HL-60 (cell line): ENCODE measurements at places on chromosomes 16 and 17.

DNA sequence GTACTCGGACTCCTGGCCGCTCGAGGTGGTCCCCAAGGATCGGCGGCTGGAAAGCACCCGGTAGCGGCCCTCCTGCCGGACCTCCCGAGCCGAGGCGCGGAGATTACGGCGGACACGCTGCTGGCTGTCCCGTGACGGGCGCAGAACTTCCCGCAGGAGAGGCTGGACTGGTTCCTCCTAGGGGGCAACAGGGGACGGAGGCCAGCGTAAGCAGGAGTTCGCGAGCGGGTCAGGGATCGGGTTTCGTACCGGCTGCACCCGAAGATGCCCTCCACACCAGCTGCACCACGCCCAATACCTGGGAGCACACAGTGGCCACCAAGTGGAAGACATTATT is 341 bp downstream of the SLC7A6OS start:
- DNase-seq = no peak

DNA sequence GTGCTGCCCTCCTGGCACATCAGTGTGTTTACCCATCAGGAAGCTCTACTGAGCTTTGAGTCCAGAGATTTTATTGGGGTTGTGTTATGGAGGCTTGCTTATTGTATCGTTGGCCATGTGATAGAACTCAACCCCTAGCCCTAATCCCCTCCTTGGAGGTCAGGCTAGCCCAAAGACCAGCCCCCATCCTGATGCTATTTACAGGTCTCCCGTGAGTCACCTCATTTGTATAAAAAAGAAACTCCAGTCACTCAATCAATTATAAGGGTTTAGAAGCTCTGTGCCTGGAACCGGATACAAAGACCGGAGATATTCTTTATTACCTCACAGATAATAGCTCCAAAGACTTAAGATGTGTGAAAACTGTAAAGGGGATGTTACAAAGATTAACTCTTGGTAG is 405.9 kb downstream of the CNTNAP4 start:
- DNase-seq = no peak

- DNase-seq = no peak
Observed at GRCh38 chr17:70071620-70072019, 3.4 kb upstream of the KCNJ16 start.

DNA sequence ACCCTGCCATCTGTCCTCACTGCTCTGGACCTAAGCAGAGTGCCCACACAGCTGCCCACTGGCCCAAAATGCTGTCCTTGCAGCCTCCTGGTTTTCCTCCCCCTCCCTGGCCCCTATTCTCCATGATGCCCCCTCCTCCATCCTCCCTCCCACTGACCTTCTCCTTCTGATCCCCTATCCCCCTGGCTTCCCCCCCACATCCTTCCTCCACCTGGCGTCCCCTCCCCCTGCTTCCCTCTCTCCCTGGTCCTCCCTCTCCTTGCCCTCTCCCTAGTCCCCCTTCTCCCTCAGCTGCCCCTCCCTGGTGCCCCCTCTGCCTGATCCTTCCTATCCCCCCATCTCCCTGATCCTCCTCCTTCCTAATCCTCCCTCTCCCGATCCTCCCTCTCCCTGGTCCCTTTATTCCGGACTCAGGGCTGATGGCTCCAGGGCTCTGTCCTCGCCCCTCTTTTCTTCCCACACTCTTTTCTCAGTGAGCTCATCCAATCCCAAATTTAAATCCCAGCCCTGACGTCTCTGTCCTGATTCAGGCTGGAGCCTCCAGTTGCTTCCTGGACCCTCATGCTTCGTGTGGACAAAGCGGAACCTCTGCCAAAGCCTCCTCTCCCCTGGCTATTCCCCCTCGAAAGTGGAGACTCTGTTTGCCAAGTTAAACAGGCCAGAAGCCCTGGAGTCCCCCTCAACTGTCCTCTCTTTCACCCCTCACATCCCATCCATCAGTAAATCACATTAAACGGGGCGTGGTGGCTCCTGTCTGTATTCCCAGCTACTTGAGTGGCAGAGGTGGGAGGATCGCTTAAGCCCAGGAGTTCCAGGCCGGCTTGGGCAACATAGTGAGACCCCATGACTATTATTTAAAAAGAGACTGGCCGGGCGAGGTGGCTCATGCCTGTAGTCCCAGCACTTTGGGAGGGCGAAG is 18.1 kb upstream of the RHBDF2 start:
- DNase-seq = no peak

DNA sequence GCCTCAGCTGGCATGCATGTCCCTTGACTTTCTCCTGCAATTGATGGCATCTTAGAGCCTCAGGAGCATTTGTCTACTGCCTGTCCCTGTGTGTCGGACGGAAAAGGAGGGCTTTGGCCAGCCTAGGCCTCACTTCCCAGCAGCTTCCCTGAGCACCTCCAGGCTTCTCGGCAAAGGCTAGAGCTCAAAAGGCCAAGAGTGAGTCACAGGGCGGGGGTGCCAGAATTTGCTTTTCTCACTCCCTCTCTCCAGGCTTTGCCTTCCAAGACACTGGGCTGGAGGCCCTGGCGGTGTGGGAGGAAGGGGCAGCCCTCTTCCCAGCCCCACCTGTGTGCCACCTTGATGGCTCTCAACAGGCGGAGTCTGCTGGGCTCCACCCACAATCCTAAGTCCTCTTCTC is 107.3 kb upstream of the MAF start:
- no peak for DNase-seq

DNA sequence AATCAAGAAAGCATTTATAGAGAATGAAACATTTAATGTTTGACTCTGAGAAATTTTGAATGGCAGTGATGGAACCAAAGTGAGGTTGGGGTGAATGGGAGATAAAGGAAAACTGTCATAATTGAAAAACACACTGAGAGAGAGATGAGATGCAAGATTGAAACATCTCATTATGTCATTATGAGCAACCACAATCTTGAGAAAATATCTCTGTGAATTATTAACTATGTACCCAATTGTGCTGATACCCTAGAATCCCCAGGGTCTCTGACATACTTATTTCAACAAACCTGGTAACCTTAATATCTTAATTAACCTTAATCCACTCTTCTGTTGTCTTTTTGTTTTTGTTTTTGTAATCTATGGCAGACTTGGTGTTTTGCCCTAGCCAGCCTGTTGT is 143.5 kb upstream of the HLF start:
- no peak for DNase-seq

DNA sequence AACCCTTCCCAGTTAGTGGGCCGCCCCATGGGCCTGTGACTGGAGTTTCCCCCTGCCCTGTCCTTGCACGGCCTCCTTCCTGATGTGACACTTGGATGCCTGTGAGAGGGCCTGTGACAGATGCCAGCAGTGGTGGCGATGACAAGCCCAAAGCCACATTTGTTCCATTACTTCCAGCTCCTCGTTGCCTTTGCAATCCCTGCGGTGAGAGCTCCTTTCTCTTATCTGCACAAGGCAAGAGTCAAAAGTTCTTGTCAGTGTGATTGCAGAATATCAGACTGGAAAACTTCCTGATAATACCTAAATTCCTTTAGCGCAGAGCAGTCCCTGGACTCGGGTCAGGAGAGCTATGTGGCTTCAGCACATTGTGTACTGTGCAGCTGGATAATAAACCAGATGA is 54.4 kb upstream of the ARHGAP44 start:
- no peak for DNase-seq

GRCh38 chr17:47057830-47058229 is 78.8 kb upstream of the RPRML start:
- DNase-seq = no peak

GRCh38 chr17:12472252-12473173 is 193.2 kb upstream of the MYOCD start:
- DNase-seq = no peak

DNA sequence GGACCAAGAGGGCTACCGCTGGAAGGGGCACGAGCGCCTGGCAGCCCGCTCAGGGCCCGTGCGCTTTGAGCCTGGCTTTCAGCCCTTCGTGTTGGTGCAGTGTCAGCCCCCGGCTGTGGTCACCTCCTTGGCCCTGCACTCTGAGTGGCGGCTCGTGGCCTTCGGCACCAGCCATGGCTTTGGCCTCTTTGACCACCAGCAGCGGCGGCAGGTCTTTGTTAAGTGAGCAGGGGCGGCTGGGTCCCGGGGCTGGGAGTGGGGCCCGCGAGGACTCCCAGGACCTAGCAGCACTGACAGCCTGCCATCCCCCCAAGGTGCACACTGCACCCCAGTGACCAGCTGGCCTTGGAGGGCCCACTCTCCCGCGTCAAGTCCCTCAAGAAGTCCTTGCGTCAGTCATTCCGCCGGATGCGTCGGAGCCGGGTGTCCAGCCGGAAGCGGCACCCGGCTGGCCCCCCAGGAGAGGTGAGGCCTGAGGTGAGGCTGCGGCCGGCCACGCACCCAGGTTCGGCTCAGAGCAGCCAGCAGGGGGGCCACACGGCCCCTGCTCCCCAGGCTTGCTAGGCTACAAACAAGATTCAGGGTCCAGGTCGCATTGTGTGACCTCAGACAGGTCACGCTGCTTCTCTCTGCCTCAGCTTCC is 17.4 kb upstream of the MYO15B start:
- no peak for DNase-seq

- DNase-seq = no peak
Observed at GRCh38 chr16:6265968-6266367, 1066.7 kb upstream of the RBFOX1 start.

DNA sequence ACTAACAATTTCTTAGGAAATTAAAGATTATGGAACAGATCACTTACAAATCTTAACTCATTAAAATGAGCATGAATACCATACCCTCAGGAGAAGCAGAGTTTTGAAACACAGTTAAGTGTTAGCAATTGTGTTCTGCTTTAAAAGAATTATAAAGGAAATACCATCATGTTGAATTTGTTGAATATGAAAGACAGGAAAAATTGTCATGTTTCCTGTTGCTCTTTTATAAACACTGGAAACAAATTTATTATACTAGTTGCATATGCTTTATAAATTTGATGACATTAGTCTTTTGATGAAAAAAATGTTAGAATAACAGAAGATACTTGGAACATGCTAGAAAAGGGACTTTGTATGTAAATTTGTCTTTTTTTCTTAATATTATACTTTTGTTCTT is 59.7 kb downstream of the VMP1 start:
- no peak for DNase-seq

GRCh38 chr16:23716484-23716883 is 3.5 kb upstream of the ERN2 start:
- no peak for DNase-seq

DNA sequence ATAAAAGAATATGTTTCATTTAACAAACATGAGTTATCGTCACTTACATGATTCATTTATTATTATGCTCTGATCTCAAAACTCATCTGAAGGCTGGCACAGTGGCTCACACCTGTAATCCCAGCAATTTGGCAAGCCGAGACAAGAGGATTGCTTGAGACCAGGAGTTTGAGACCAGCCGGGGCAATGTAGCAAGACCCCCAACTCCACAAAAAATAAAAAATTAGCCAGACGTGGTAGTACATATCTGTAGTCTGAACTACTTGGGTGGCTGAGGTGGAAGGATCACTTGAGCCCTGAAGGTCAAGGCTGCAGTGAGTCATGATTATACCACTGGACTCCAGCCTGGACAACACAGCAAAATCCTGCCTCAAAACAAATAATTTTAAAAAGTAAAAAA is 16.0 kb downstream of the APPBP2 start:
- no peak for DNase-seq

- DNase-seq = no peak
Observed at GRCh38 chr17:12287953-12288352, 267.3 kb downstream of the MAP2K4 start.

DNA sequence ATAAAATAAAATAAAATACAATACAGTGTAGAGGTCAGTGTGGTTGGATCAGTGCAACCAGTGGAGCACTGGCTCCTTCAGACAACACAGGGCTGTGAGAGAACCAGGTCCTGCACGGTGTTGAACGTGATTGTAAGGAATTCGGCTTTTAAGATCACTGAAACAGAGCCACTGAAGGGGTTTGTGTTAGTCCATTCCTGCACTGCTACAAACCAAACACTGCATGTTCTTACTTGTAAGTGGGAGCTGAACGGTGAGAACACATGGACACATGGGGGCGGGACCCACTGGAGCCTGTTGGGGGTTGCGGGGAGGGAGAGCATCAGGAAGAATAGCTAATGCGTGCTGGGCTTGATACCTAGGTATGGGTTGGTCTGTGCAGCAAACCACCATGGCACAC is 193.2 kb upstream of the AXIN2 start:
- DNase-seq = no peak

DNA sequence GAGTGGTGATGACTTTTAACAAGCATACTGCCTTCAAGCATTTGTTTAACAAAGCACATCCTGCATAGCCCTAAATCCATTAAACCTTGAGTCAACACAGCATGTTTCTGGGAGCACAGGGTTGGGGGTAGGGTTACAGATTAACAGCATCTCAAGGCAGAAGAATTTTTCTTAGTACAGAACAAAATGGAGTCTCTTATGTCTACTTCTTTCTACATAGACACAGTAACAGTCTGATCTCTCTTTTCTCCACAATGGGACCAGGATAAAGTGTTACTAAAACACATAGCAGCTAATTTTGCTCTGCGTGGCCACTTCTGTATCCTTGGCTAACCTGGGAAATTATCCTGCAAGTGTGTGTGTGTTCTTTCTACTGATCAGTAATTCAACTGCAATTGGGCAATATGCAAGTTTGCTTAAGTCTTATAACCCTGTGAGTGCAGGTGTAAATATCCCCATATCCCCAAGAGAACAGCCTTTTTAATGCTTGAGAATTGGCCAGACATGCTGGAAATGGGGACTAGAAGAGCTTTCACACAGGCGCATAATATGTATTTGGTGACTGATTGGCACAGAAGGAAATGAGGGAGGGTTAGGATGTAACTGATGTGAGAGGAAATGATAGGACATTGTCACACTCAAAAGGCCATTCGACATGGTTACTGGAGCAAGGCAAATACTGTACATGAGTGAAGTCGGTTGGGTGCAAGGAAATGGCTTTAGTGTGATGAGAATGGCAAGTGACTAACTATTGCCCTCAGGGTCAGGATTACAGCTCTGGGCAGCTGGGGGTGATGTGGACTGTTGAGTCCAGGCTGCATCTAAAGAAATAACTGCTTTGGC is 10.8 kb upstream of the ANKS4B start:
- no peak for DNase-seq

DNA sequence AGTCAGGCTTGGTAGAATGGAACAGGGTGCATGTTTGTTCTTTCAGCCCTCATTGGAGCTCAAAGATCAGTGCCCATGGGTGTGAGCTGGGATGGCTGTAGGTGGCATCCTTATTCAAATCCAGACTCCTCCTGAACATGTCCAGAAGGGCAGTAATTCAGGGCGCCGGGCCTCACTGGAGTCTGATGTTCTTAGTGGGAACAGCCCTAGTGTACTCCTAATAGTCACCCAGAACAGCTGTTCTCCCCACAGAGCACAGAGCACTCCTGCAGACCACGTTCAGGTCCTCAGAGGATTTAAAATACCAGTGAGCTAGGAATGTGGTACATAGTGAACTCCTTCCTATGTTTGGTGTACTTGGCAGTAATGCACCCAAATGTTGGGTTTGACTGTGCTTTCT is 96.2 kb downstream of the BANP start:
- DNase-seq = no peak
